RWPE1 (cell line): ENCODE measurements at places on chromosomes 16 and 17.
A peak's percentile ranks its signal among the peaks of the same experiment; 100 is the strongest.

DNA sequence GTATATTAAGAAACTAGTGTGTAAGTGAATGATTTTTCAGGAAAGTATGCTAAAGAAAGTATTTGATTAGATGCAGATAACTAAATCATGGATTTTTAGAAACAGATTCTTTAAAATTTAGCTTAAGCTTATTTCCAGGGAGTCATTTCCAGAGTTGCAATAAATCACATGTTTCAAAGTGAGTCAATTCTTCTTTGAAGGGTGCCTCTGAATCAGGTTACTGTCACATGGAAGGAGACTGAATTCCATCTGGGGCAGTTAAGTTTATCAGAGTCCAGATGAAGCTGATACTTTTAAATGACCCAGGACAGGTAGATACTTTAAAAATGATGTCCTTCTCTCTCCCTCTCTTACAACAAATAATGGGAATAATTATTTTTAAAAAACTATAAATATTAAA lies 5.0 kb downstream of the MFSD11 start:
- DNase-seq, result no peak

- DNase-seq, result no peak
Observed at GRCh38 chr16:4239020-4239419, 2.9 kb downstream of the SRL start.

DNA sequence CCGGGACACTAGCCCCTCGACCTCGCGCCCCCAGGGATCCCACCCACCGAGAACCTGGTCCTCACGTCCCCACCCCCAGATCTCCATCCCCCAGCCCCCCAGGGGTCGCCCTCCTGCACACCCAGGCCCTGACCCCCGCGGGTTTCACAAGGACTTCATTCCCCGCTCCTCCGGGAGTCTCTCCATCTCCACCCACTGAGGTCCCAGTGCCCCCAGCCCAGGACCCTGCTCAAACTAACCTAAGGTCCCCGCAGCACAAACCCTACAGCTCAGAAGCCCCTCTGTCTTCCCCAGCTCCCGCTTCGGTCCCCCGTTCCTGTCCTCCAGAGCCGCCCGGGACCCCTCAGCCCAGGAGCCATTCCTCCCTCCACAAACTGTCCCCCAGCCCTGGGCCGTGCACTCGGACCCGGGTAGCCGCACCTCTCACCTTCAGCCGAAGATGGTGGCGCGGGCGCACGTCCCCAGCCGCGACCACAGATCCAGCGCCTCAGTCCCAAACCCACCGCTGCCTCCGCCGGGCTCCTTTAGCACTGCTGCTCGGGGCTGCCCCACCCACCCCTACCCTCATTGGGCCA lies at the start of gene MYH10:
Gene MYH10 (minus strand): TSS at position 499 of the 575 bp plus-strand sequence. CDS start 7,479 bp downstream, outside the sequence.
- peak; percentile 25 for DNase-seq

DNA sequence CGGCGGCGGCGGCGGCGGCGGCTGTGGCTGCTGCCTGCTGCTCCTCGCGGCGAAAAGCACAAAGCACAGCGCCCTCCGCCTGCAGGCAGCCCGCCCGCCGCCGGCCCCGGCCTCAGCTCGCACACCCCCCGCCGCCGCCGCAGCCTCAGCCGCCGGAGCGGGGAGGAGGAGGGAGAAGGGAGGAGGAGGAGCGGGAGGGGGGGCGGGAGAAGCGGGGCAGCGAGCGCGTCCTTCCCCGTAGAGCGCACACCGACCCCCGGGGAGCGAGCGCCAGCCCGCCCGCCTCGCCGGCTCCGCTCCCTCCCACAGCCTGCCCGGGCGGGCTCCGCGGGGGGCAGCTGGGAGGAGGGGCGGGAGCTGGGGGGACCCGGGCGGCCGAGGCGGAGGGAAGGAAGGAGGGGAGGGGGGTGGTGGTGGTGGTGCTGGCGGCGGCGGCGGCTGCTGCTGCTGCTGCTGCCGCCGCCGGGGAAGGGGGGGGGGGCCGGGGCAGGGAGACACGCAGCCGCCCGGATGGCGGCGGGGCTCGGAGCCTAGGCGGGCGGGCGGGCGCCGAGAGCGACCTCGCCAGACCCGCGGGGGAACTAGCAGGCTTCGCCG lies at the start of gene UBTF:
Gene UBTF (minus strand): TSS at position 60 of the 597 bp plus-strand sequence. CDS start 1,446 bp downstream, outside the sequence.
- DNase-seq, result peak; percentile 40

DNA sequence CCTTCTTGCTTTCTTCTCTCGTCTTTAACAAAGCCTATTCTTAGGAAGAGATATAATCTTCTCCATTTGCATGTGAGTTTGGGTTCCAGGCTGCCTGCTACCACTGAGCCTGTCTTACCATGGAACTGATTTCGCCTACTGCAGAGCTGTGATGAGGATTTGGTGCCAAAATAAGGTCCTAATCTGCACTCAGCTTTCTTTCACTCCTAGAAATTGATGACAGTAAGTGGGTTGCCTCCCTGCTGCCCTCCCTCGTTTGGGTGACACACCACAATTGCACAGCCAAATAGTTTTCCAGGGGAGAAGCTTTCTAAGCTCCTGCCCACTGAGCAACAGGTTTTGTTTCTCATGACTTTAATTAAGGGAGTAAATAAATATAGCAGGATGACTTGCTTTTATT lies 25.1 kb upstream of the ASIC2 start:
- no peak for DNase-seq

DNA sequence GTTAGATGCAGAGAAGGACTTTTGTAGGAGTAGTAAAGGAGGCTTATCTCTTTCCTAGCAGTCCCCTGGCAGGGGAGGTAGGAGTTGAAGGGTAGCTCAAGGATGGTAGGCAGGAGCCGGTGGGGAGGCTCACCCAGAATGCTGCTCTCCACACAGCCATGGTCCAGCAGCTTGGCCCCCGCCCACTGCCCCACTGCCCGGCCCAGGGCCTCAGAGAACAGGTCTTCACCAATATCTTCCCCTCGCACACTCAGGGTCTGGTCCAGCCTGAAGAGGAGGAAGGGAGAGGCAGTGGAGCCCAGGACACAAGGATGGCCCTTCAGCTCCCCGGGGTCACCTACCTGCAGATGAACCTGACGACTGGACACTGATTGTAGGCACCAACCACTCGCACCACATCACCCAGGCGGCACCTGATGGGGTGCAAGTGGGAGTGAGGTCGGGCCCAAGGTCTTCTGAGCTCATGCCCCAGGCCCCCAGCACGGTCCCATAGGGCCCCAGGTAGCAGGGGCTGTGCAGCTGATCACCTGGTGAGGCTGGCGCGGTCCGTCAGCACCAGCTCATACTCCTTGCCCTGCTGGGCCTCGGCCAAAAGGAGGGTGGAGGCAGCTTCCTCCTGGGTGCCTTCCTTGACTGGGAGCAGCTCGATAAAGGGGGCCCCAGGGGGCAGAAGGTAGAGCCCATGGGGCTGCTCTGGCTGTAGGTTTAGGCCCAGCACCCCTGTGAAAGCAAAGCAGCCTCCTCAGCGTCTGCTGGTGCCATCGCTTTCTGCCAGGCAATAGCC lies 3.6 kb downstream of the GHDC start:
- no peak for DNase-seq

- DNase-seq, result no peak
Observed at GRCh38 chr16:19430345-19430744, 12.7 kb downstream of the TMC5 start.

DNA sequence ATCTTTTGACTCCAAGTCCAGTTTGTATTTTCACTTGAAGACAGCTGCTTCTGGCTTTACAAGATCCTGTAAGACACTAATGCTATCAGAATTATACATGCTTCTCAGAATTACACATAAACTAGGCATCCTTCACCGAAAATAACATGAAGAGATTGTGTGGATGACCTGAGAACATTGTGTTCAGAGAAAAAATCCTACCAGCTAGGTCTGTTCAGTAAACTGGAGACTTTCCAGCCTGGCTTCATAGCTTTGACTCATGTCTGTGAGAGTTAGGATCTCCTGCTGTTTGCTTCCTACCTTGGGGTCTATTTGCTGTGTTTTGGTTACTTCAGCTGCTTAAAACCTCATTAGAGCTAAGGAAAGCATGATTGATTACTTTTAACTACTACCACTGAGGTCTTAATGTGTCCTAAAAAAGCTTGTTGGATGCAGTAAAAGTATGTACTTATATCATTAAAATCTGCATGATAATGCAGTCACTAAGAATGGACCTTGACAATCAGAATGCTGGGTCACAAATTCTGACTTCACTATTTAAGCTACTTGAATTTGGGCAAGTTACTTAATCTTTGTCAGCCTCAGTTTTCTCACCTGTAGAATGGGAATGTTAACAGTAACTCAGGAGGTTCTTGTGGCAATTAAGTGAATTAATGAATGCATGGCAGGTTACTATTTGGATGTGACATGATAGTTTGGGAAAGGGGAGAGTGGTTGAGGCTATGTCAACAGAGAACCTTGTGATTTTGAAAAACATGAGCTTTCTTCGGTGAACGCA lies 8.0 kb upstream of the MYH13 start:
- no peak for DNase-seq

GRCh38 chr16:55325080-55325447 lies 1.1 kb downstream of the IRX6 start:
- DNase-seq, result no peak

DNA sequence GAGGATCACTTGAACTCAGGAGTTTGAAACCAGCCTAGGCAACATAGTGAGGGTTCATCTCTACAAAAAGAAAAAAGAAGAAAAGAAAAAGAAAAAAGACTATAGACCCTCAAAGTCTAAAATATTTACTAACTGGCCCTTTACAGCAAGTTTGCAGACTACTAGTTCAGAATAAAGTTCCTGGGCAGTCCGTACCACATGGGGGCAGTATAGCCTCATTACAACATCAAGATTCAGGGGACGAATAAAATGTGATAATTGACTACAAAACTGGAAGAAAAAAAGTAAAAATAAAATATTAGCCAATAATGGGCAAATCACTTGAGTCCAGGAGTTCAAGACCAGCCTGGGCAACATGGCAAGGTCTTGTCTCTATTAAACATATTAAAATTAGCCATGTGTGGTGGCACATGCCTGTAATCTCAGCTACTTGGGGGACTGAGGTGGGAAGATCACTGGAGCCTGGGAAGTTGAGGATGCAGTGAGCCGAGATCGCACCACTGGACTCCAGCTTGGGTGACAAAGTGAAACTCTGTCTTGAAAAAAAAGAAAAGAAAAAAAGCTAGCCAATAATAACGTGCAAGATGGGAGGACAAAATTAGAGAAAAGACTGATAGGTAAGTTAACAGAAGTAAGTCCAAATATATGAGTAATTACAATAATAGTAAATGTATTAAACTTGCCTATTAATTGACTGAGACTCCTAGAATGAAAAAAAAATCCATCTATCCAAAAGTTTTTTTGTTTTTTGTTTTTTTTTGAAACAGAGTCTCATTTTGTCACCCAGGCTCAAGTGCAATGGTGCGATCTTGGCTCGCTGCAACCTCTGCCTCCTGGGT lies 129.4 kb upstream of the SEC14L1 start:
- peak; percentile 16 for DNase-seq

GRCh38 chr16:88009563-88010342 lies 58.5 kb downstream of the BANP start:
- no peak for DNase-seq

- no peak for DNase-seq
Observed at GRCh38 chr17:73463821-73464220, 152.0 kb upstream of the CDC42EP4 start.

GRCh38 chr16:61131447-61131846 lies 904.8 kb downstream of the CDH8 start:
- DNase-seq, result no peak

DNA sequence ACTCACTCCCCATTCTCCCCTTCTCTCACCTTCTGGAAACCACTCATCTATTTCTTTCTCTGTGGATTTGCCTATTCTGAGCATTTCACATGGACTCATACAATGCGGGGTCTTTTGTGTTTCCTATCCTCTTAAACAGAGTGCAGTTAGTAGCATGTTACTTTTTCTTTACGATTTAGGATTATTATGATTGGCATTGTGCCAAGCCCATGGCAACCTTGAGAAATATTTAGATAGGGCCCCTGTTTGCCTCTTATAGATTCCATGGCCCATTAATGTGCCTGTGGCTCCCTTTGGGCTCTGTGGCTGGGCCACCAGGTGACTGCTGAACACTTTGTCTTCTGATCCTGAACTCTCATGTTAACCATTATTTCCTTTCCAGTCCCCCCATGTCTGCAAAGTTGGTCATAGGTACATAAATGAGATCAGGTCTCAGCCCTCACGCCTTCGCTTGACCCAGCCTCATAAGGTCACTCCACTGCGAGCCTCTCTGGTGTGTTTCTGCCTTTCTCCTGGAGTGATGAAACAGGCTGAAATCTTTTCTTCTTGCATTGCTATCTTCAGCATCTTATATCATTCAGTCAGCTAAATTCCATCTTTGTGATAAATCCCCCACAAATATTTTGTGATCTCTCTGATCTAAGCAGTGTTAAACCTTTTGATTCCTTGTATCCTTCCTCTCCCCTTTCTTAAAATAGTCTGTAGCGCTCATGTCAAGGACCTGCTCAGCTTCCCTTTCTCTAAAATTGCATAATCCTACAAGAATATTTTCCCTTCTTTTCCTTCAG lies 44.0 kb downstream of the MYH3 start:
- no peak for DNase-seq

DNA sequence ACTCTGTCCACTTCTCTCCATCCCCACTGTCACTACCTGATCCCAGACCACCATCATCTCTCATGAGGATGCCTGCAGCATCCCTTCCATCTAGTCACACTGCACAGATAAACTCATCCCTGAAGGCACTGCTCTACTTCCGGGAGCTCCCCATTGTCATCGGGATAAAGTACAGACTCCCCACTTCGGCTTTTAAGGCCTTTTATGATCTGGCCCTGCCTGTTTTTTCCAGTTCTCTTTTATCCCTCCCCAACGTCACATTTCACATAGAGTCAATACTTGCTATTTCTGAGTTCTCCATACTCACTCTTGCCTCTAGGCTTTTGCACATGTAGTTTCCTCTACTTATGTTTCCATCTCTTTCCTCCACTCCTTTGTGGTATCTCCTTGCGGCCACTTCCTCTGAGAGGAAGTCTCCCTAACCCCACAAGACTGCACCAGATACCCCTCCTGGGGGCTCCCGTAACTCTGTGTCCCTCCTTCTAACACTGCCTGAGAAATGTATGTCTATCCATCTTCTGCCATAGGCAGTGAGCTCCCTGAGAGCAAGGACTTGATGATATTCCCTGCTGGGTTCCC lies 66.9 kb downstream of the COPRS start:
- DNase-seq, result no peak

DNA sequence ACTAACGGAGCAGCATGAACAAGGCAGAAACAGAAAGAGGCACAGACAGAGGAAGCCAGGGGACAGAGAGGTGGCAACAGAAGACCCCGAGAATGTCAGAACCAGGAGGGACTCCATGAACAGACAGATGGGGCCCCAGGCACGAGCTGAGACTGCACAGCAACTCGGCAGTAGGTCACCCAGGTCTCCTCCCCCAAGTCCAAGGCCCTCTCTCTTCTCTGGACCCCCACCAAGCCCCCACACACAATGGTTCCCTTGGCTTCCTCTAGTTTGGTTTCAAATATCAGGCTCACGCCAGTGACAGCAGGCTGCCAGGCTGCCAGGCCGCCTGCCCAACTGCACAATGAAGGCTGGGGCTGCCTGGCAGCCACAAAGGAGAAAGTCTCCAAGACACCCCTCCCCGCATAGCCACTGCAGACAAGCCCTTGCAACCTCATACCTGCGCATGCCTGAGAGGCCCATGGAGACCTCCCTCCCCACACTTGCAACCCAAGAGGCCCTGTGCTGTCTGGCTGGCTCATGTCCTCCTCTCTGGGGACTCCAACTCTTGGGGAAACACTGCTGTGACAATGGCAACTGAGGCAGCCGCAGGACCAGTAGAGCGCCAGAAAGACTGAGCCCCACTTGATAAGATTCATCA lies 54.8 kb downstream of the PIMREG start:
- no peak for DNase-seq

GRCh38 chr17:74210191-74211140 lies 2.9 kb upstream of the TTYH2 start:
- DNase-seq, result peak; percentile 91

GRCh38 chr17:75927286-75927922 lies 13.4 kb downstream of the FBF1 start:
- peak; percentile 10 for DNase-seq

GRCh38 chr17:36640836-36641235 lies 39.5 kb downstream of the MRM1 start:
- DNase-seq, result no peak
